ENCODE measurements at places on chromosomes 5 and 9.
A peak's percentile ranks its signal among the peaks of the same experiment; 100 is the strongest.

GRCh38 chr5:88667496-88668201 lies 215.3 kb downstream of the MEF2C start:
- no peak for DNase-seq

DNA sequence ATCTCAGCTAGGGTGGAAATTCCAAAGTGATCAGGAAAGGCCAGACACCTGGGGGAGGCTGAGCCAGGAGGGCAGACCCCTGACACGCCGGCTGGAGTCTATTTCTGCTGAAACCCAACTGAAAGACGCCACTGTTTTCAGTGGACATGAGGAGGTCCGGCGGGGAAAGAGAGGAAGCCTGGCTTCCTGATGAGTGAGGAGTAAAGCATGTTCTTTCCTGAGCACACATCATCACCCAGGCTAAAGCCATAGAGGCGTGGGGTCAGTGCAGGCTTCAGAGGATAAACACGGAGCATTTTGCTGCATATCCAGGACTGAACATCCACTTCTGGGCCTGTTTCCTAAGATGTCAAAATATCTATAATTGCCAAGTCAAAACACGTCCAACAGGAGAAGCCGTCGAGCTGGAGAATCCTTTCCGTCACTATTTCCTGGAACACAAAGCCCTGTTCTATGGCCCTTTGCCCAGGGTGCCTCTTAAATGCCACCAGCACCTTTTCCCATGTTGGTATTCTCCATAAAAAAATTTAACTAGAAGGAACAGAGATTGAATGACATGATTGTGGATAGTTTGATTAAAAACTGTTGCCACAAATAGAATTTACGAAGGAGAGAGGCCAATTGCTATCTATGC lies 597.9 kb upstream of the ADAMTS16 start:
- DNase-seq = no peak

DNA sequence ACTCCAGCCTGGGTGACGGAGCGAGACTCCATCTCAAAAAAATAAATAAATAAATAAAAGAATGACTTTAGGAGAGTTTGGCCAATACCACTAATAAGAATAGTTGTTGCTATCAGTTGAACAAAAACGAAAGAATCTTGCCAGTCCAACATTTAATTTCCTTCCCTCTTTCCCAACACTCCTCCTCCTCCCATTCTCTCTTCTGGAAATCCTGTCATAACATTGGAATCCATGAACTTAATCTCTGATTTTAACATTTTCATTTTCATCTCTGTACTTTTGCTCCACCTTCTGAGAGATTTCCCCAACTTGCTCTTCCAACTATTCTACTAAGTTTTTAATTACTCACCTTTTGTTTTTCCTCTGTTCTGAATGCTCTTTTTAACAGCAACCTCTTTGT lies 42.8 kb upstream of the CDK20 start:
- DNase-seq = peak; percentile 14

DNA sequence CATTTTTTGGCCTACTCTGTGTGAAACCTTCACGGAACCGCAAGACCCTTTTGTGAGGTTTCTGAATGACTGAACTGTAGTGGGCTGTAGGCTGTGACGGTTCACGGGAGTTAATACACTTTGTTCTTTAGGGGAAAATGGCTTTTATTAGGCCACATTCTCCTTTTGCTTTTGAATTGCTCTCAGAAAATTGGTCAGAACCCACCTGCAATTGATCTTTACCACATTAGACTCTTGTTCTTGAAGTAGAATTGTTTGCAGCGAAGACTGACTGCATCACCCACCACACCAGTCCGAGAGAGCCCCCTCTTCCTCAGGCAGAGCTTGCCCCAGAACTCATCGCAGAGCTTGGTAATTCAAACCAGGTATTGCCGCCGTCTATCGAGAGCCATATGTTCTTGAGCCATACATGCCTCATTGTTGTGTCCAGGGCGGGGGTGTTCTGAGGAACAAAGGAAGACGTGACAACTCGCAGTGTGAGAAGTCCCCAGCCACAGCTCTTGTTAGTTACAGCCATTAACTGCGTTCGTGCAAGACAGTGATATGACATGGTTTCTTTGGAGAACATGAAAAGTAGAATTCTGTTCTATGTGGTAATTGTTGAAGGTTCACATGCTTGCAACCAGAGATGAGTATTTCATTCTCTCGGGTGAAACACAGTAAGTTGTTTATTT lies 166.4 kb upstream of the OTULINL start:
- no peak for DNase-seq

DNA sequence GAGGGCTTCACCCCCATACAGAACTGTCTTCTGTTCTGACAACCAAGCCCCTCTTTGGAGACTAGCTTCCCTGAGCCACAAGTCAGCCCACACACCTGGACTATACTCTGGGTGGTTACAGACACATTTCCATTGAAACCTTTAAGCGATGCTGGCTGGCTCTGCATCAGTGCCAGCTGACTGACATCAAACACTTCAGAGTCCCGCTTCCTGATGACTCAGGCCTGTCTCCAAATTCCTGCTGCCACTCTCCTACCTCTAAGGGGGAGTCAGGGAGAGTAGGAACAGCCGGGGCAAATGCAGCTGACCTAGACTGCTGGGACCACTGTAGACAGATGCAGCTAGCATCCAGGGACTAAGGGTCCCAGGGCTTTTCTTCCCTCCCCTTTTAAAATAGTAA lies 59.4 kb downstream of the SIL1 start:
- DNase-seq = peak; percentile 16

GRCh38 chr9:112081918-112082729 lies 93.0 kb downstream of the SUSD1 start:
- no peak for DNase-seq

- DNase-seq = no peak
Observed at GRCh38 chr9:1554081-1555035, 460.8 kb upstream of the SMARCA2 start.

GRCh38 chr5:138523406-138523805 lies 19.6 kb downstream of the ETF1 start:
- no peak for DNase-seq

DNA sequence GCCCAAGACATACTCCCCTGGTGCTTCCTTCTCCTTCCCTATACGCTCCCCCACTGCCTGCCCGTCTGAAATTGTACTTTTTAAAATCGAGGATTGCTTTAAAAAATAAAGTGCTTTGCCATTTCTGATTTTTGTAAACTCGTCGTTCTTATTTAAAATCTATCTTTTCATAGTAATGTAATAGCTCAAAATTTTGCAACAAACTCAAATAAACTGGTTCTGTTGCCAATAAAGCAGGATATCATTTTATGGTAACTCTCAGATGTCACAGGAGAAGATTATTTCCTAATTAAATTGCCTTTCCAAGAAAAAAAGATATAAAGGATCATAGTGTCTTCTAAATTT lies 1.3 kb upstream of the NREP start:
- no peak for DNase-seq

- DNase-seq = no peak
Observed at GRCh38 chr9:124005029-124005771, 6.4 kb upstream of the LHX2 start.

DNA sequence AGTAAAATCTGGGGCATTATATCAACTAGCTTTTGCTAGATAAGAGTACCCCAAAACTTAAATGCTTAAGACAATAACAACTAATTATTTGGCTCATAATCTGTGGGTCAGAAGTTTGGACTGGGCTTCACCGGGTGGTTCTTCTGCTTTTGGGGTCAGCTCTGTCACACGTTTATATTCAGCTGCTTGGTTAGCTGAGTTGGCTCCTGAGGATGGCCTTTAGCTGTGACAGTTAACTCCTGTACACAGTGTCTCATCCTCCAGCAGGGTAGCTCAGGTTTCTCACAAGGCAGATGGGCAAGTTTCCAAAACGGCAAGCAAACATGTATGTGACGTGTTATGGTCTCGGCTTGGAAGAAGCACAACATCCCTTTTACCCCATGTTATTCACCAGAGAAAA lies 488.2 kb downstream of the TLE4 start:
- DNase-seq = no peak

DNA sequence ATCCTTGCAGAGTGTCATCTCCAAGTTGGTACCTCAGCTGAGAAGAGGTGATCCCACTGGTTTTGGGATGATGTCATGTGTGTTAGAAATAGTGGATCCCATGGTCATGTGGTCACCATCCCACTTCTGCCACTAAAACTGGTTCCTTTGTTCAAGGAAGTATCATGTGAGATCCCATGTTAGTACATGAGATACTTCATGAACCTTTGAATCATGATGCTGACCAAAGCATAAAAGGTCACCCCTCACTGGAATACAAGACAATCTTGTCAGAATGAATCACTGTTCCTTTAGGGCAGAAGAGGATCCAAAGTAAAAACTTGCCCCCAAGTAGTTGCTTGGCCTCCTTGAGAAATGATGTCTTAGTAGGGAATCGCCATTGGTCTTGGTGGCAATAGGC lies 150.9 kb upstream of the MOCS2 start:
- DNase-seq = no peak

GRCh38 chr5:148831590-148832565 lies 5.5 kb downstream of the ADRB2 start:
- no peak for DNase-seq

DNA sequence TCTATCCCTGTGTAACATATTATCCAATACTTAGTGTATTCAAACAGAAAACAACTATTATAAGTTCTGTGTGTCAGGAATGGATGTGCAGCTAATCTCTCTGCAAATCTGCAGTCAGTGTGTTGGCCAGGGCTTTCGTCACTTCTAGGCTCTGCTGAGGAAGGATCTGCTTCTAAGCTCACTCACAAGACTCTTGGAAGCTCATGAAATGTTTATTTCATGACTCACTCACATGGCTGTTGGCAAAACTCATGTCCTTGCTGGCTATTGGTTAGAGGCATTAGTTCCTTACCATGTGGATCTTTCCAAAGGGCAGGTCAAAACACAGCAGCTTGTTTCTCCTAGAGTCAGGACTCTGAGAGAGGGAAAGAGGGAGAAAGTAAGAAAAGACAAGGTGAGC lies 367.4 kb upstream of the SMARCA2 start:
- DNase-seq = peak; percentile 44

GRCh38 chr9:132673355-132673754 lies 3.1 kb downstream of the GTF3C4 start:
- DNase-seq = no peak

Measured in HS-5 (cell line).